ENCODE measurements at places on chromosomes 1 and 21.

- no peak for DNase-seq
Observed at GRCh38 chr1:14980621-14981218, 172.8 kb upstream of the TMEM51 start.

- DNase-seq: no peak
Observed at GRCh38 chr21:35256468-35256988, 207.4 kb upstream of the RUNX1 start.

- DNase-seq: no peak
Observed at GRCh38 chr1:25854554-25854953, 4.7 kb downstream of the AUNIP start.

DNA sequence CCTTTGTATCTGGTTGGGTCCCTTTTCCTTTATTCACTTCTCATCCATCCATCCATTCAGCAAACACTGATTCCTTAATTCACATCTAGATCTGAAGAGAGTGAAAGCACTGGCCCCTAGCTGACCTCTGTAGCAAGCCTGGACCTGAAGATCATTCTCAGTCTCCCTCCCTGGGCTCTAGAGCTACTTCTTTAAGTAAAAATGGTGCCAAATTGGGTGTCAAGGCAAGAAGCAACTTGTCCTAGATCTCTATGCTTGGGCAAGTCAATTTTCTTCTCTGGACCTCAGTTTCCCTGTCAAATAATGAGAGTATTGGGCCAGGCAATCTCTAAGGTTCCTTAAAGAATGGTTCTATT lies 36.1 kb downstream of the PLXNA2 start:
- DNase-seq: no peak

- DNase-seq: no peak
Observed at GRCh38 chr1:43243299-43243698, 26.5 kb upstream of the TMEM125 start.

Measured in CD4-positive, alpha-beta T cell treated with Interleukin-12 subunit alpha and Interleukin-12 subunit beta, for 1 hour (primary cell).